ENCODE measurements at places on chromosomes 6 and 20.

- DNase-seq: no peak
These were observed 10.8 kb downstream of the IPCEF1 start for GRCh38 chr6:154345811-154346210.

GRCh38 chr6:37109714-37110499 is 60.0 kb upstream of the PIM1 start:
- DNase-seq: no peak

DNA sequence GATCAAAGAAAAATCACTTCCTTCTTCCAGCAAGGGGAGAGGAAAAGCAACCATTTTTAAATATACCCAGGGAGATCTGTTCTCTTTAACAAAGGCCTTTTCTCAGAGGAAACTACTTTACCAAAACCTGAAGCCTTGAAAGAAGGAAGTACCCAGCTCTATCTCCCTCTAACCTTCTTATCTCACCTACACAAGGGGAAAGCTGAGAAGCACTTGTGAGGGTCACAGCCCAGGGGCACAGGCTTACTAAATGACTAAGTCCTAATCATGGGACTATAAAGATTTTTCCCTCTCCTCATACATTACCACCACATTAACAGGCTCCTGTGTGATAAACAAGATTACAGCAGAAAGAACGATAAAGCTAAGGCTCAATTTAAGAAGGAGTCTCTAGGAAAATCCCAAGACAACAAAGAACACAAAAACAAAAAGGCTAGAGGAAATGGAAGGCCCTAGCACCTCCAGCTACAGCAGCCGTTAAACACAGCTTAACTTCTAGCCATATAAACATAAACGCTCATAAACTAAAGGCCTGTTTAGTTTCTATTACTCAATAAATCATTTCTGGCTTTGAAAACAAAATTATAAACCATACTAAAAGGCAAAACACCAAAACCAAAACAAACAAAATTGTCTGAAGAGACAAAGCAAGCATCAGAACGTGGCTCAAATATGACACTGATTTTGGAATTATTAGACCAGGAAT is 284.9 kb upstream of the ECI2 start:
- no peak for DNase-seq

DNA sequence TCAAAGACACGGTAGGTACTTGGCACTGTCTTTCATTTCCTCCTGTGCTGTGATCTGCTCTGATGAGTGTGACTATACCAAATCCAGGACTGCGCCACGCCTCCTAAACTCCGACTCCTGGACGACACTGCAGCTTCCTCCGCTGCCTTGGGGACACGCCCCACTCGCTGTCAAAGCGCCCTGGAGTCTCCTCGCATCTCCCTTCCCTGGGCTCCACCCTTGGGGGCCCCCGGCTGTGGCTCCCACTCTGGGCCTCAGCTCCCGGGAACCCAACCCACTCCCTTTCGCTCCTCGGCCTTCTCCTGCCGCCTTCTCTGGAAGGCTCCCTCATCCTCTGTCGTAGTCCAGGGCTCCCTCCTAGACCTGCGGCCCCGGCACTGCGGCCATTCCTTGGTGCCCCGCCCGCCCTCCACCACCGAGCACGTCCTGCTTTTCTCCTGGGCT is 61.2 kb downstream of the RSPH3 start:
- peak; percentile 37 for DNase-seq

- DNase-seq: no peak
These were observed 541.5 kb downstream of the CD83 start for GRCh38 chr6:14658886-14659561.

DNA sequence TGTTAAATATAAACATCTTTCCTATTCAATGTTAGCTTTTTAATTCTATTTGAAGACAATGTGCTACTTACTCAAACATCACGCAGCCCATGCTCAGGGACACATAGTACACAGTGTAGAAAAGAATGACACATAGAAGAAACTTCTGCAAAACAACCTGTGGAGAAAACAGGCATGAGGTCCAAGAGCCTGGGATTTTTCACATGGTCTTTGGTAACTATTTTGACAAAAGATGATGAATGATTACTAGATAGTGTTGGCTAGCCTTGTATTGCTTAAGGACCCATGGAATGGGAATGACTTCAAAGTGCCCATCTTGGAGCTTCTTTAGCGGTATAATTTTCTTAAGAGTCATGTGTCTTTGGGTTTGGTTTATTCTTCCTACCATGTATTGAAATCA is 15.4 kb downstream of the TMEM244 start:
- DNase-seq: no peak

- no peak for DNase-seq
These were observed 19.6 kb downstream of the NT5E start for GRCh38 chr6:85469276-85470022.

DNA sequence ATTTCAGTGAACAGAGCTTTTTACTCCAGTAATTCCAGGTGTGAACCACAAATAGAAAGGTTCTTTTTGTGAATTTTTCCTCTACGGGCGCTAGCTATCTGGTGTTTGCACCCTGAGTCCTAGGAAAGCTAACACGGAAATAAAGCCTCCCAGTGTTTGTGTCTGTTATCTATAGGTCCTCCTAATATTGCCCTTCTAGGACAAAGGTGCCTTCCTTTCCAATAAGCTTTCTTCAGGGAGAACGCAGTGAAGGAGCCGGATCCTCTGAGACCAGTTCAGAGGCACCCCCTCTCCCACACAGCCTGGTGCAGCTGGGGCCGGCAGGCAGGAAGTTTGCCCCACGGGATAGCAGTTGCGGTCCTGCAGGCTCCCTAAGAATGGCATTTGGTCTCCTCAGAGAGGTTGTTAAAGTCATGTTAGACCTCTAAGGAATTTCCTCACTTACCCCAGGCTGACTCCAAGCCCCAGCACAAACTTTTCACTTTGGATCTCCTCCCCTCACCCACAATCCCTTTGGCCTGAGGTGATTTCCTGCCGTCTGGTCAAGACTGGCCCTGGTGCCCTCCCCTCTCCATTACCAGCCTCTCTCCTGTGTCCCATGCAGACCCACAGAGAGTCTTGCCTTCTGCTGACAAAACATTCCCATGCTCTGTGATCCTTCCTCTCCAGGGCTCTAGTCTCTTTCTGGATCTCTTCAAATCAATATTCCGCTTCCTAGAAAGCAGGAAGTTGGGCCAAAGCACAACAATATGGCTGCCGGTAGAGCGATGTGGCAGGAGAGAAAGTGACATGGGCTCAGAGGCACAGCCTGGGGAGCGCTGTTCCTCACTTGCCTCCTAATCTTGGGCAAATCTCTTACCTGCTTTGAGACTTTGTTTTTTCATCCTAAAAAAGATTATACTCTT is 126.0 kb downstream of the MOXD1 start:
- no peak for DNase-seq

GRCh38 chr6:125910527-125910926 is 46.0 kb upstream of the HINT3 start:
- no peak for DNase-seq

GRCh38 chr6:16494793-16495192 is 256.4 kb downstream of the GMPR start:
- no peak for DNase-seq

GRCh38 chr6:7914991-7915789 is 4.6 kb upstream of the TXNDC5 start:
- DNase-seq: no peak

- DNase-seq: no peak
These were observed 58.0 kb upstream of the CD93 start for GRCh38 chr20:23143986-23144690.

- DNase-seq: peak; percentile 8
These were observed 181.8 kb downstream of the KHDC1L start for GRCh38 chr6:73043446-73043845.

- no peak for DNase-seq
These were observed 22.3 kb downstream of the ADTRP start for GRCh38 chr6:11756292-11756691.

GRCh38 chr20:63611646-63612045 is 15.3 kb downstream of the GMEB2 start:
- DNase-seq: no peak

DNA sequence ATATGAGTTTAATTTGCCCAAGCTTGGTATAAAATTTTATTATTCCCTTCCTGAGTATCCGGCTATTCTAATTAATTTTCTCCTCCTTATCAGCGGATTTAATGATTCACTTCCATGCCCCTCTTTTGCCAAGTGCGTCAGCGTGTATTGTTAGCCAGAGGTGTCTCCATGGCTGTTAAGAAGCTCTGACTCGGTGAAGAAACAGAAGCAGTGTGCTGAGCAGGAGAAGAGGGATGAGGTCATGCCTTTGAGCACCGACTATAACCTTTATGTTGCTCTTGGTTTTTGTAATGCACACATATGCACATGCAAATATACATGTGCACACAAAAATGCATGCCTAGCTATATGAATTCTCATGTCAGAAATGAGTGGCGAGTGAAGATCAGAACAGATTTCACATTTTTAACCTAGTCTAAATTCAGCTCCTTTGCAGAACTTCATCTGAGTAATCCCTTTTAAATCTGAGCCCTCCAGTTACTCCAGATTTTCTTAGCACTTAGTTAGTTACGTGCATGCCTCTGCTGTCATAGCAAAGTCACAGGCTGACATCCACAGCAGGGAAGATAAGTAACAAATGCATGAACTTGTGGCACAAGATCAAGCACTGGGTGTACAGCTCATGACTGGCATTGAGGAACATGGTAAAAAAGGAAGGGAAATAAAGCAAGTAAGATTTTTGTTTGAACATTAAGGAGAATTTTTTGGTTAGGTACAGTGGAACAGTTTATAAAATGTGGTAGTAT is 24.3 kb downstream of the HTR1E start:
- DNase-seq: no peak

- no peak for DNase-seq
These were observed 48.7 kb downstream of the SLC35F1 start for GRCh38 chr6:117955684-117956256.

- no peak for DNase-seq
These were observed 116.3 kb upstream of the SLC2A12 start for GRCh38 chr6:134168590-134169208.

DNA sequence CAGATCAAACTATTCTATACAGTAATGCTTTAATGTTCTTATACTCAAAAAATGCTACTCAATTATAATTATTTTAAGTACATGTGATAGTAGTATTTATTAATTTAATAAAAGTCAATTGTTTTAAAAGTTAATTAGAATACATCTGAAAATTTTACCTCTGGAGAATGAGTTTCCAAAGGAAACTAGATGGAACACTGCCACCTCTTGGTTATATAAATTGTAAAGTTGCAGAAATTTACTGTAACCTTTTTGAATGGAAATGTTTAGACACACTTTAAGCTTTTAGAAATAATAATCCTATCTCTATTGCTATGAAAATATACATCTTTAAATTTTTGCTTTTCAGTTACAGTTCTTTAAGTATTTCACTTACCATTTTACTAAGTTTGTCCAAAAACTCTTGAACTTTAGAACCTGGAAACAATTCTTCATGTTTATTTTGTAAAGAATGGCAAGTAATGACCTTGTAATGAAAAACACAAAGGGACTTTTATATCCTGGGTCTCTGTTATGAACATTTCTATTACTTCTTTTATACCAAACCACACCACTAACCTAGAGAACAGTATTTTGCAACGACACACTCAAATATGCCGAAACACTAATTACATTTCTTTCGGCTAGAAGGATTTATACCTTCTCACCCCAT is 10.9 kb upstream of the BMP5 start:
- DNase-seq: peak; percentile 64

DNA sequence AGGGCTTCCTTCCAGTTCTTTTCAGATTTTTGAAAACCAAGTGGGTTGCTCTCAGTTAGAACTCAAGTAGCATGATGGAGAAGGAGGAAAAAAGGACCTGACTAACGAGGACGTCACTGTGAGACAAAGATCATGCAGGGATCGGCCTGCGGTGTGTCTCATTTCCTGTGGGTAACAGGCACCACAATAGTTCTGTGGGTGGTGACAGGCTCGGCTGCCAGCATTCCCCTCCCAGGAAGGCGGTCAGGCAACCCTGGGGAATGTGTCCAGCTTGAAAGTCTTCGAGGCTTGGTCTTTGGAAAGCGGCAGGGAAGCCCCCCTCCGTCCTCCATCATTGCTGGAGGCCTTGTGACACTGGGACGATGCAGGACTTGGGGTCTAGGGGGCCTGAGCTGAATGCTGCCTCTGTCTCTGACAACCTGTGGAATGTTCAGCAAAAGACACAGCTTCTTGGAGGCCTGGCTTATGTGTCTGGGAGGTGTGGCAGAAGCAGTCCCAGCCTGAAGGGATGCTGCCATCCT is 121.0 kb downstream of the BCAS1 start:
- no peak for DNase-seq

DNA sequence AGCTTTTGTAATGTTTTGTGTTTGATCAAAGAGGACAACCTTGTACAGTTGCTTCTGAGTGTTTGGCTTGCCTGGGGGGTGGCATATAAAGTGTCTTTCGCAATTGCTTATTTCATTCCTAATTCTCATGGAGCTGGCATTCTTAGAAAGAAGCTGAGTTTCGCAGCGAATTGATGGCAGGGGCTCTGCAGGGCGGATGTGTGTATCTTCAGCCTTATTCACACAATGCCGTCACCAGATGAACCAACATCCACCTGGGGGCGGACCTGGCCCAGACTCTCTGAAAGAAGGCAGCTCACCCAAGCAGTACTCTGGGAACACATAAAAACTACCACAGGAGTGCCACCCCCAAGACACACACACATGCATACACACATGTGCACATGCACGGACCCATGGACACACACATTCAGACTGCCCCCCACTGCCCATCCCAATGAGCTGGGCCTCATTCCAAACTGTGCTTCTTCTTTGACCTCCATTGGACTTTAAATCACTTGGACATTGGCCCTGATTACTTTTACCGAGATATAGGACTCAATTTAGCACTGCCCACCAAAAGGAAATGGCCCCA is 55.4 kb upstream of the FOXQ1 start:
- no peak for DNase-seq

- no peak for DNase-seq
These were observed 123.5 kb downstream of the ADGRB3 start for GRCh38 chr6:68758559-68758958.

All from tongue (tissue), 3 donors.